ENCODE measurements at places on chromosomes 12 and 14.

DNA sequence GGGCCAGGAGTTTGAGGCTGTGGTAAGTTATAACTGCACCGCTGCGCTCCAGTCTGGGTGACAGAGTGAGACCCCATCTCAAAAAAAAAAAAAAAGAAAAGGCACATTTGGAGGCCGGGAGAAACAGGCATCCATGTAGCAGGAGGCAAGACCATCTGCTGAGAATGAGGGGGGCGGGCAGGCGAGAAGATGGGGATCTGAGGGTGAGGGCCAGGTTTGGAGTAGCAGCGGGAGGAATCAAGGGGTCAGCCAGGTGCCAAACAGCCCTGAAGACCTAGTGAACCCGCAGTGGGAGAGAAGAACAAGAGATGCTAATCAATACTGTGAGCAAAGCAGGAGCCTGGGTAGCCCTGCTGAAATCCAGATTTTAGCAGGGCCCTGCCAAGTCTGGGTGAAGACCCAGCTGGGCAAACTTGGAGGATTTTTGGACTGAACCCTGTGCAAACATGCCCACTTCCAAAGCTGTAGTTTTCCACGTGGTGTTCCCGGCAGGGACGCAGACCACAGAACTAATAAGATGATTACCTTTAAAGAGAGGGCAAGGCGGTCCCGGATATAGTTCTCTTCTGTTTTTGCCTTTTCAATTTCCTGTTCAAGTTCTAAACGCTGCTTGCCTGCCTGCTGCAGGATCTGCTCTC lies 61.0 kb downstream of the NIN start:
- DNase-seq, result no peak

- DNase-seq, result peak; percentile 89
These were observed at the start of gene EPS8 for GRCh38 chr12:15789220-15790171. EPS8 (minus strand) TSS chr12:15789388; CDS start chr12:15682951, 106,437 bp downstream.

DNA sequence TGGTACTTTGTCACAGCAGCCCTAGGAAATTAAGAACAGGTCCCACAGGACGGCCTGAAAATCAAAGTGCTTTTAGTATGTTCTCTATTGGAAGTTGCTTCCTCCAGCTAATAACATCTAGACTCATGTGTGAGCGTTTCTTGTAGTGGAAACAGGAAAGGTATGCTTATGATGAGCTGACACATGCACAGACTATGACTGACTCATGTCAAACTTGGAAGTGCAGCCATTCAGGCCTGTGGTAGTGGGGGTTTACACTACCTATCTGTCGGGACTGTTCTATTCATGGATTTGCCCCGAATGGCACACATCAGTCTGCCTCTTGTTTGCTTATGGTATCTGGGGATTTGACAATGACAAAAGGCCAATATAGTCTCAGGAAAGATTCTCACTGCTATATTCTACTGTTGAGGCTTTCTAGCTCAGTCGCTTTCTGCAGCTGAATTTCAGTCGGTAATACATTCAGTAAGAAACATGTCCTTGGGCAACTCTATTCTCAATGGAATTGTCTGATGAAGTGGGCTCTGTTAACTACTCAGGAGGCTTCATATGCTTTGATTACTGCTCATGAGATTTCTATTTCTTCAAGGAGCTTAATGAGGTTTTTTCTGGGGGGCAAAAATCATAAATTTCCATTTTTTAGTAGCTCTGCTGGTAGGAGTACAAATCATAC lies 270.3 kb upstream of the DAAM1 start:
- DNase-seq, result no peak

GRCh38 chr12:49675137-49675536 lies 32.1 kb downstream of the FMNL3 start:
- DNase-seq, result no peak

Measured in stimulated activated CD4-positive, alpha-beta T cell treated with anti-CD3 and anti-CD28 coated beads, Interleukin-2, amount 100 ng/mL, for 24 hours (primary cell).